T follicular helper cell (primary cell): ENCODE measurements at places on chromosomes 1 and 21.

- no peak for DNase-seq
Measured at GRCh38 chr1:58975888-58976287, 192.0 kb upstream of the JUN start.

DNA sequence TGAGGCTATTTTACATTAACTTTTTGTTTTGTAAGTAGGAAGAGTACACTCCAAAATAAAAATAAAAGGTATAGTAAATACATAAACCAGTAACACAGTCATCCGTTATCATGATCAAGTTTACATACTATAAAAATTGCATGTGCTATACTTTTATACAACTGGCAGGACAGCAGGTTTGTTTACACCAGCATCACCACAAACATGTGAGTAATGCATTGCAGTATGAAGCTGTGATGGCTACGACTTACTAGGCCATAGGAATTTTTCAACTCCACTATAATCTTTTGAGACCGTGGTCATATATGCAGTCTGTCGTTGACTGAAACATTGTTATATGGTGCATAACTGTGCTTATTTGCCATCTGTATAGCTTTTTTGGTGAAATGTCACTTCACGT lies 106.2 kb downstream of the CENPF start:
- no peak for DNase-seq

- DNase-seq = no peak
Measured at GRCh38 chr1:30755334-30755733, 2.2 kb downstream of the LAPTM5 start.

DNA sequence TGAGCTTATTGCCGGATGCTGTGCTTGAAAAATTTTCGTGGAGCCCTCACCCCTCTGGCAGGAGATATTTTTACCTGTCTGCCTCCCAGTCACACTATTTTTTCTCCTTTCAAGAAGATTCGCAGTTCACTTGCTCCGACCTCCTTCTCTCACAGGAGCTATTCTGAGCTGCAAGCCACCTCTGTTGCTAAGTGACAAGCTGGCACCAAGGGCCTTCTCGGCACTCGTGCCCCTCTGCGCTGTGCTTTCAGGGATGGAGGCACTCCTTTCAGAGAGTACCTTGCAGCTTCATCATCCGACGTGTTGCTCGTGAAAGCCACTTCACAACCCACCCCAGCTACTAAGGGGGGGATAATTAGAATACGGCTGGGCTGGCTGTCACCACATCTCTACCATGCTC lies 11.6 kb downstream of the SLC6A17 start:
- no peak for DNase-seq

DNA sequence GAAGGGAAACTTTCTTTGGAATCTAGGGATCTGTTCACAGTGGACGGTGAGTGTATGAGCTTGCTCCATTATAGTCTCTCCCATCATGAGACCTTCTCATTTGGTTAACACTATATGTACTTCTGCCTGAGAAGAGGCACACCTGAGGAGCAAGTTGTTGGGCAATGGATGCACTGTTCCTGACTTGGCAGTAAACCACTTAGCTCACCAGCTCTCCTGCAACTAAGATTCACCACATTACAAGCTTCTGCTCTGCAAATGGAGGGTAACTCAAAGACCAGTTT lies 10.2 kb downstream of the MACF1 start:
- no peak for DNase-seq

DNA sequence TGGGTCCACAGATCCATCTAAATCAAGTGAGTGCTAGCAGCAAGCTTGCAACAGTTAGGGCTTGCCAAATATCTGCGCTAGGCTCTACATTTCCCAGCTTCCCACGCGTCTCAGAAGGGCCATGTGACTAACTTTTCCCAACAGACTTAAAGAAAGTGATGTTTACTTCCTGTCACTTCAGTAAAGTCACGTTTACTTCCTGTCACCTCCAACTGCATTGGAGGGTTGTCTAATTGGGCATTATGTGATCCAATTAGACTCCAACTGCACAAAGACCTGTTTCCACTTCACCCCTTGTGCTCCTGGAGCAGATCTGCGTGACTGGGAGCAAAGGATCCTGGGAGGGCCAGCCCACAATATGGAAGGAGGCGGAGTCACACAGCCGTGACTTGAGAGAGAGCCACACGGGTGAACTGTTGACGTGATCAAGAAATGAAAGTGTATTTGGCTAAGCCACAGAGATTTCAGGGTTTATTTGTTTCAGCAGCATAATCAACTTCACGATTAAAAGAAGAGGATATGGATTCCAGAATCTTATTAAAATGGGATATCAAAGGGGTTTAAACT lies 77.7 kb downstream of the CYYR1 start:
- DNase-seq = no peak

- DNase-seq = no peak
Measured at GRCh38 chr1:229229721-229230139, 41.2 kb upstream of the RAB4A start.

DNA sequence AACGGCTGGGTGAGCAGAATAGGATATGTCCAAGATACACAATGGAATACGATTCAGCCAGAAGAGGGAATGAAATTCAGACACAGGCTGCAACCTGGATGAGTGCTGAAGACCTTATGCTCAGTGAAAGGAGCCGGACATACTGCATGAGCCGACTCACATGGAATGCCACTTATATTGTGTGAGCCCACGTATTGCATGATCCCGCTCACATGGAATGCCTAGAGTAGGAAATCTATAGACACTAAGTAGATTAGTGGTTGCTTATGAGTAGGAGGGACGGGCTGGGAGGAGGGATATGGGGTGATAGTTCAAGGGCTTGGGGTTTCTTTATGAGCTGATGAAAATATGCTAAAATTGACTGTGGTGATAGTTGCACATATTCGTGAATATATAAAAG lies 26.8 kb downstream of the TMPRSS2 start:
- DNase-seq = no peak

- DNase-seq = no peak
Measured at GRCh38 chr1:40662864-40663263, 2.6 kb downstream of the RIMS3 start.

GRCh38 chr1:231653632-231654031 lies 27.0 kb downstream of the DISC1 start:
- no peak for DNase-seq

DNA sequence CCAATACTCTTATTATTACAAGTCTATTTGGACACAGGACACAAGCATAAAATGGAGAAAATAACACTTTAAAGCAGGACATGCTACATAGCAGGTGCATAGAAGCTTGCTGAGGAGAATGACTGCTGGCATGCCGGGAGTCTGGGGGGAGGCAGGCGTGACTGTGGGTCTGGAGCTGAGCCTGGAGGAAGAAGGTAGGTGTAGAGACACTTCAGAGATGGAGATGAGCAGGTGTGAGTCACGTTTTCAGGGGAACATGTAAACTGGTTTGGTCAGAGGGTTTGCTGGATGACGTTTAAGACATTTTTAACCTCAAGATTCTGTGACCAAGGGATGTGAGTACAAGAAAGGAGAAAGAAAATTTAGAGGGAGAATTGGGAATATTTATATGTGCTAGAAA lies 24.5 kb downstream of the OSCP1 start:
- DNase-seq = no peak

DNA sequence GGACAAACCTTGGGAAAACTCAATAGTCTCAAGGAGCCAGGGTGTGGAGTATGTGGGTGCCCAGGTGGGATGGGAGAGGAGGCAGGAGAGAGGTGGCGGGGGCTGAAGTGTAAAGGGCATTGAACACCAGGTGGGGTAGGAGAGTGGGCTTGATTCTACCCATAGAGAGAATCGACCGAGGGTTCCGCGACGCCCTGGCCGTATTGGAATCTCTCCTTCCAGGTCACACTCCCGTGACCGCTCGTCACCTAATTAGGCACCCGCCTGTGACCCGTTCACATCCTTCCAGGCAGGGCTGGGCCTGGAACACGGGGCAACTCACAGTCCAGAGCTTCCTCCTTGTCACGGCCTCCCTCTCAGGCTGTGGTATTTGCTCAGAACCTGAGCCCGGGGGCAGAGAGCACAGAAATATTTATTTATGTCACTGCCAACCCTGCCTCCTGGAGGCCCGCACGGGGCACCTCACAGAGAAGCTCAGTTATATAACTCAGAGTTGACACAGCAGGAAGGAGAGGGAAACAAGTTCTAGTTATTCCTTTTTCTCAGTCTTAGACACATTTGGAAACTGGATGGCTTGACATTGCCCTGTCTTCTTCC lies 12.0 kb downstream of the NCMAP start:
- no peak for DNase-seq

- DNase-seq = no peak
Measured at GRCh38 chr1:86750076-86750475, 45.7 kb downstream of the SH3GLB1 start.

GRCh38 chr1:30101016-30101415 lies 622.4 kb downstream of the MATN1 start:
- DNase-seq = no peak

DNA sequence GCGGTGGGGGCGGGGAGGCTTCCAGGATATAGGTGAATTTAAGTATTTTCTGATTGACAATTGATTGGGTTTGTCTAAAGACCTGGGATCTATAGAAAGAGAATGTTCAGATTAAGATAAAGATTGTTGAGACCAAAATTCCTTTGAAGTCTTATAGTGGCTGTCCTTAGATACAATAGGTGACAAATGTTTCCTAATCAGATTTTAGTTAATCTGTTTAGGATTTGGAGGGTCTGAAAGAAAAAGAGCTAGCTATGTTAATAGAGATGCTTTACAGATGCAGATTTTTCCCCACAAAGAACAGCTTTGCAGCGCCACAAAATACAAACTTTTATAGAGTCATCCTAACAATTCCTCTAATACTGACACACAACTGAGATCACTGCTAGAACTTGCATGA lies 14.6 kb upstream of the EPRS1 start:
- no peak for DNase-seq

DNA sequence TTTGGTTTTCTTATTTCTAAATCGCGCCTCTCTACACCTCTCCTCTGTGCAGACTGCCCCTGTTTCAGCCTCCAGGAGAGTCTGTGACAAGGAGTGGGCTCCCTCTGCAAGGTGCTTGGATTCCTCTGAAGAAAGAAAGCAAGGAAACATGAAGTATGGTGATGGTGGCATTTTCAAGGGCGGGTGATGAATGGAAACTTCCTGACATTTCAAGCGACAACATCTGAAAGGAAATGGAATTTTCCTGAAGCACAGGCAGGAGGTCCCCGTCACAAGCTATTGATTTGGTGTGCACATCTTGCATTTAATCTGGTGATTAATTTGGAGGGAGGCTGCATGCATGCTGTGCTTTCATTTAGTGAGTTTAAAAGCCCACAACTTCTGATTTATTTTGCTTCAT lies 164.6 kb upstream of the FGGY start:
- DNase-seq = no peak

GRCh38 chr1:75673399-75673798 lies 51.1 kb upstream of the ACADM start:
- no peak for DNase-seq

- DNase-seq = no peak
Measured at GRCh38 chr1:147748676-147749350, 11.6 kb downstream of the GJA5 start.

GRCh38 chr1:1554926-1555915 lies 14.8 kb upstream of the TMEM240 start:
- DNase-seq = no peak

- no peak for DNase-seq
Measured at GRCh38 chr1:56437959-56438358, 141.4 kb downstream of the PLPP3 start.

DNA sequence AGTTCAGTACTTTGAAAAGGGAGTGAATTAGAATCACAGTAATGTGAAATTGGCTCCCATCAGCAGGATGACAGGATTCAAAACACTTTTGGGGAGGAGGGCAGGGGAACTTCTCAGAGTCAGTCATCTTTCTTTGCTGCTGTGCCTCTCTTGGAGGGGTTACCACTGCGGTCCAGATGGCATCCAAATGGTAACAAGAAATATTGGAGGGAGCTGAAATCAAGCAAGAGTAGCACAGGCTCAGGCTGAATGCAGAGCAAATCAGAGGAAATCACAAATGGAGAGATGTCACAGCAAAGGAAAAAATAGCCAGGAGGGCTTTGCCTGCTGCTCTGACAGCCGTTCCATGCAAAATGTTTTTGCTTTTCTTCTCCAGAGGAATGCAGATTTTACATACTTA lies 75.0 kb upstream of the C8B start:
- no peak for DNase-seq

GRCh38 chr1:37415611-37416244 lies 58.7 kb upstream of the ZC3H12A start:
- DNase-seq = no peak

- no peak for DNase-seq
Measured at GRCh38 chr1:183674886-183675285, 21.8 kb upstream of the APOBEC4 start.

GRCh38 chr1:112257043-112257835 lies 138.8 kb upstream of the CTTNBP2NL start:
- DNase-seq = no peak

DNA sequence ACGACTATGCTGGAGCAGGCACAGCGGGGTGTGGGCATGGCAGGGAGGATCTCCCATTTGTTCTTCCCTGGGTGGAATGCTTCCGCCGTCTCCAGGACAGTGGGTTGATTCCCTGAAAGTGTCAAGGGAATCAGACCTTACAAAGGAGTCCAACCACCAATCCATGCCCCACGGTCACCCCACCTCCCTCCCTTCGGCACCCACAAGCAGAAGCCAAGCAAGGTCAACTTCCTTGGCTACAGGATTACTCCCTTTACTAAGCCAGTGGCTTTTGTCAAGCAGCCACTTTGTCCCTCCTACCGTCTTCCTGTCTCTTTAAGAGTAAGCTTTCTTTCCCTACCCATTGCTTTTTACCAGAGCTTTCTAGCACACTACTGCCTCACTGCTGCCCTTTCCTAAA lies 15.9 kb upstream of the NUAK2 start:
- DNase-seq = no peak

DNA sequence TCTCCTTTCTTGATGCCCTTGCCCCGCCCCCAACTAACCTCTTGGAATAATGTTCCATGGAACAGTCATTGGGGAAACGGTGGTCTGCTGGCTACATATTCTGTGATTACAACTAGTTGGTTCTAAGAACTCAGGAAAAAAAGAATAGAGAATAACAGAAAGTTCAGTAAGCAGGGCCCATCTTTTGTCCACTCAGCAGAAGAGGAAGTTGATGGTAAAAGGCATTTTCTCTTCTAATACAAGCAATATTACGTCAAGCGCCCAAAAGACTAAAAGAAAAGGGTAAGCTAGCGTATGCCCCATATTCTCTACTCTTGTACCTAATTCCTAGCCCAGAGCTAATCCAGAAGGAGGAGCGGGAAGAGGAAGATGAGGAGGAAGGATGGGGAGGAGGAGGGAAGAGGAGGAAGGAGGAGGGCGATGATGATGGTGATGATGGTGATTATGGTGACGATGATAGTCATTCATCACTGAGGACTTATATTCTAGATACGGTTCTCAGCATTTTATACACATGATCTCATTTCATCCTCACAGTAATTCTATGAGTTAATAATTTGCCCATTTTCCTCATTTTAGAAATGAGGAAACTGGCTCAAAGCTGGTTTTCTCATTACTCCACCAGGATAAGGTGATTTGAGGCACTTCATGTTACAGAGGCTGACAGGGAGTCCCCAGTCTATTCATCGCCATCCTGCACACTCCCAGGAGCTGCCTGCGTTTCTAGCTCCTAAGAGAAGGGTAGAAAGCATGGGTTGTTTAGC lies 76.6 kb upstream of the EFHD2 start:
- no peak for DNase-seq

DNA sequence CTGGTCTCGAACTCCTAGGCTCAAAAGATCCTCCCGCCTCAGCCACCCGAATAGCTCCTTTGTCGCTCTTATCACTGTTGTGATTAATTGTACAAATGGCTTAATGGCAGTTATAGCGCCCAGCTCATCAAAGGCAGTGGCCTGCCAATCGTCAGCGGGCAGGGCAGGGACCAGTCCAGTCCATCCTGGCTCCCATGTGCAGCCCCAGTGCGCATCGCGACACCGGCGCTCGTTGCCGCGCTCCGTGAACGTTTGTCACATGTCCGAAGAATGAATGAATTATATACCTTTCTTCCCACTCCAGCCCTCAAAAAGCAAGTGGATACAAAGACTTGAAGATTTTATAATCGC lies 18.4 kb downstream of the MTX1 start:
- DNase-seq = no peak
